Kidney (tissue), 22 donors: ENCODE measurements at places on chromosomes 2 and 18. TPM values are rescaled to one million over a fixed set of nuclear protein-coding genes. Genes with fewer than 3 reads are reported as not detected.

TNFRSF11A gene
- polyA plus RNA-seq, result 0.39 TPM

ZCCHC2 gene
- polyA plus RNA-seq, result 5.5 TPM

LYPD6B gene
- polyA plus RNA-seq, result 17.6 TPM

MAB21L4 gene
- polyA plus RNA-seq, result 28.5 TPM

CLEC4F gene
- polyA plus RNA-seq, result not detected

AOX1 gene
- polyA plus RNA-seq, result 43.7 TPM

MBD5 gene
- polyA plus RNA-seq, result 6.9 TPM

GGCX gene
- polyA plus RNA-seq, result 27.8 TPM

LIMS2 gene
- polyA plus RNA-seq, result 107 TPM

SMARCAL1 gene
- 9.7 TPM for polyA plus RNA-seq

CNRIP1 gene
- polyA plus RNA-seq, result 8.7 TPM

REG3A gene
- polyA plus RNA-seq, result not detected

RTP5 gene
- not detected for polyA plus RNA-seq

CD302 gene
- 8.7 TPM for polyA plus RNA-seq

BCL2 gene
- 6.0 TPM for polyA plus RNA-seq

MYL12B gene
- 884 TPM for polyA plus RNA-seq

C2orf68 gene
- polyA plus RNA-seq, result 37.6 TPM

MROH2A gene
- polyA plus RNA-seq, result 1.8 TPM

KCNE4 gene
- 4.0 TPM for polyA plus RNA-seq

CNTNAP5 gene
- not detected for polyA plus RNA-seq

PPP4R3B gene
- 24.0 TPM for polyA plus RNA-seq

ALS2 gene
- 7.1 TPM for polyA plus RNA-seq

DES gene
- 30.0 TPM for polyA plus RNA-seq

SPDYA gene
- not detected for polyA plus RNA-seq

PPM1B gene
- 19.8 TPM for polyA plus RNA-seq

EIF2AK3 gene
- polyA plus RNA-seq, result 5.7 TPM

DCDC2C gene
- polyA plus RNA-seq, result not detected

DNAJC5G gene
- not detected for polyA plus RNA-seq

CFAP65 gene
- 0.73 TPM for polyA plus RNA-seq

FSIP2 gene
- polyA plus RNA-seq, result 0.22 TPM

APOB gene
- polyA plus RNA-seq, result 0.11 TPM

LYG1 gene
- 35.0 TPM for polyA plus RNA-seq
